Activated T-cell treated with anti-CD3 and anti-CD28 coated beads, Interleukin-2, amount 50 U/mL, for 4 hours (primary cell): ENCODE measurements at places on chromosomes 6 and 20.

- no peak for DNase-seq
These were observed 151.6 kb downstream of the SYNDIG1 start for GRCh38 chr20:24620937-24621519.

DNA sequence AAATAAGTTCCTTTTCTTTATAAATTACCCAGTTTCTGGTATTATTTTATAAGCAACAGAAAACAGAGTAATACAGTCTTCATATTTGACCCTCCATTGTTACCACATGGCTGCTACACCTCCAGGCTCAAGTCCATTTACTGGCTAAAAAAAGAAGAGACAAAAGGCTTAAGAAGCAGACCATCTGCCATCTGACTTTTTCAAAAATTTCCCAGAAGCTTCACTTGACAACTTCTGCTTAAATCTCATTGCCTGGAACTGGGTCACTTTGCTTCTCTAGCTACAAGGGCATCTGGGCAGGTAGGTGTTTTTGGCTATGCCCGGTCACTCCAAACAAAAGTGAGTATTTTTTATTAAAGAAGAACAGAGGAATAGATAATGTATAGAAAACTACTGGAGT lies 118.0 kb downstream of the GRM1 start:
- no peak for DNase-seq

GRCh38 chr6:138785079-138785478 lies 10.8 kb upstream of the ECT2L start:
- no peak for DNase-seq

DNA sequence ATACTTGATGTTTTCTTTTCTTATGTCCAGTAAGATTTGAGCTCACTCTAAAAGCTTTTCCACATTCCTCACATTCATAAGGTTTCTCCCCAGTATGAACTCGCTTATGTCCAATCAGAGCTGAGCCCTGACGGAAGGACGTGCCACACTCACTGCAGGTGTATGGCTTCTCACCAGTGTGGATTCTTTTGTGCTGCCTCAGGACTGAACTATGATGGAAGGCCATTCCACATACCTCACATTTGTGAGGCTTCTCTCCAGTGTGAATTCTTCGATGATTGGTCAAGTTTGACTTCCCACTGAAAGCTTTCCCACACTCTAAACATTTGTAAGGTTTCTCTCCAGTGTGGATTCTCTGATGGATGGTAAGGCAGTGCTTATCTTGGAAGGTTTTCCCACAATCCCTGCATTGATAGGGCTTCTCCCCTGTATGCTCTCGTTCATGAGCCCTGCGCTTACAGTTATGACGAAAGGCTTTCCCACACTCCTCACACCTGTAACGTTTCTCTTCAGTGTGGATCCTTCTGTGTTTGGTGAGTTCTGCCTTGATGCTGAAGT lies 9.9 kb downstream of the ZNF311 start:
- no peak for DNase-seq

DNA sequence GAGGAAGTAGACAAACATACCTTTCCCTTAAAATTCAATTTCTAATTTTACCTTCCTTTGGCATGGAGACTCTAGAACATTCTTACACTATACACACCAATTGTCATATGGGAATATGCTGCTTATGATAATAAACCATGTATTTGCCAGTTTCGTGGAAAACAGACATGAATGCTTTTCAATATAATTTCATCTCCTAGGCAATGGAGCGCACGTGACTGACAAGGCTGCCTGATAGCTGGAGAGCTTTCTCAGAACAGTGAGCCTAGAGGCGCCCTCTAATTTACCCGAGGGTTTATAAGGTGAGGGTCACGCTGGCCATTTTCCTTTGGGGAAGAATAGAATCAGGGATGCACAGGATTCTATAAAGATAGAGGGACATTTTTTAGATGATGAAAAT lies 56.5 kb downstream of the PRR18 start:
- no peak for DNase-seq

GRCh38 chr20:41425180-41425884 lies 58.7 kb upstream of the EMILIN3 start:
- DNase-seq: no peak

DNA sequence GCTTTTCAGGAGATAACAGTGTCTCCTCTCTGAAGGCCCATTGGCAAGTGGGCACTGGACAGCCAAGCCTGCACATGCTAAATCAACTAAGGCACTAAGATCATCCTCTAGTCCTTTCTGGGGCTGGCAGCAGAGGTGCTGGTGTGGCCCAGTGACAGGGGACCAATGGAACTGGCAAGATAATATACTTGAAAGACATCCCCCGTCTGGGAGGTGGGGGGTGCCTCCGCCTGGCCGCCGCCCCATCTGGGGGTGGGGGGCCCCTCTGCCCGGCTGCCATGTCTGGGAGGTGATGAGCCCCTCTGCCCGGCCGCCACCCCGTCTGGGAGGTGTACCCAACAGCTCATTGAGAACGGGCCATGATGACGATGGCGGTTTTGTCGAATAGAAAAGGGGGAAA lies 223.3 kb downstream of the UNC5CL start:
- DNase-seq: no peak

GRCh38 chr20:650954-651353 lies 2.0 kb downstream of the SRXN1 start:
- no peak for DNase-seq
